HAP-1 (cell line): ENCODE measurements at places on chromosomes 6 and 20.
A peak's percentile ranks its signal among the peaks of the same experiment; 100 is the strongest.

DNA sequence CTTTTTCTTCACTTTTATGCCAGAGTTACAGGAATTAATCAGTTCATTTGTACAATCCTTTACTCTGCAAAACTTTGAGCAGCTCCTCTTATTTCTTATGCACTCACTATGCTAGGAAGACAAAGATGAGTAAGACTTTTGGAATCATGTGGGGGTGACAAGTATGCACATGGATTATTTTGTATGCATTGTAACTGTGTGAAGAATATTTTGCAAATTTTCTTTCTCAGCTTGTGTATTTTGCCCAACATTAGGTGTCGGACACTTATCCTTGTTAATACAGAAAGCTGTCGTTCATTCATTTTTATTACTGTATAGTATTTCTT, 88.6 kb downstream of the PPP1R14C start:
- DNase-seq: no peak

- no peak for DNase-seq
These were observed 1.6 kb downstream of the SLC44A4 start for GRCh38 chr6:31877125-31877650.

DNA sequence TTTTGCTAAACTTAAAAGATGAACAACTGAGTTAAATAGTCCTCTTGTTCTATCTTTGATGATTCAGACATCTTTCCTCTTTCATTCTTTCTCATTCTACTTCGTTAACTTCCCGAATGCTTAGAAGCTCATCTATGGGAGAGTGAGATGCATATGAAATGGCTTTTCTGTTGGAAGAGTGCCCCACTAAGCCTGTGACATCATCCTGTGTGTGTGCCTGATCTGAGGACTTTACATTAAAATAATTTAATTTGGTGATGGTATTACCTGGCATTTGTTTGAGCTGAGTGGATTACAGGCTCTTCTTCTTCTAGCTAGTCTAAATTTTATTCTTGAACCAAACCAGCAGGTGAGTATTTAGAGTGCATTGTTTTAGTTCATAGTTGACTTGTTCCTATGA, 626.5 kb downstream of the QKI start:
- DNase-seq: no peak

DNA sequence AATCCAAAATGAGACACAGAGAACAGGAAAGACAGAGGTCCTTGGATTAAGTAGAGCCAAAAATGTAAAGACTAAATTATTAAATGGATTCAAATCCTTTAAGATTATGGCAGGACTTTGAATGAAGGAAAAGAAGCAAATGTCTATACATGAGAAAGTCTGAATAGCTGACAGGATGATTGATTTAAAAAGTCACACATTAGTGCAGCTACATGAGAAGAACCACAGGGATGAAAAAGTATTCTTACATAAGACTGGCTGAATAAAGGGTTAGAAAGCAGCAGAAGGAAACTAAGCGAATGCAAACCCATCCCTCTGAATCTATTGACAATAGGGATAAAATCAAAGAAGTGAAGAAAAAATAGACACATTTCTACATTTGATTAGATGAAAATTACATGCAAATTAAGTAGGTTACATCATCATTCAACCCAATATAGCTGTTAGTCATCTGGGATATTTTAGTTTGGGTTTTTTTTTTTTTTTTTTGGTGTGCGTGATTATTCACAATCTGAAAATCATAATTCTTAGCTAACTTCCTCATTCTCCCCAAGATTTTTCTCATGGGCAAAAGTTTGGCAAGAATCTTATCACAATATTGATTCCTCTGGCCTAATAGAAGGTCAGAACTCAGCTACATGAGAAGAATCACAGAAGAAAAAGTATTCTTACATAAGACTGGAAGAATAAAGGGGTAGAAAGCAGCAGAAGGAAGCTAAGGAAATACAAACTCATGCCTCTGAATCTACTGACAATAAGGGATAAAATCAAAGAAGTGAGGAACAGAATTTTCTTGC, 845.4 kb downstream of the HACE1 start:
- no peak for DNase-seq

DNA sequence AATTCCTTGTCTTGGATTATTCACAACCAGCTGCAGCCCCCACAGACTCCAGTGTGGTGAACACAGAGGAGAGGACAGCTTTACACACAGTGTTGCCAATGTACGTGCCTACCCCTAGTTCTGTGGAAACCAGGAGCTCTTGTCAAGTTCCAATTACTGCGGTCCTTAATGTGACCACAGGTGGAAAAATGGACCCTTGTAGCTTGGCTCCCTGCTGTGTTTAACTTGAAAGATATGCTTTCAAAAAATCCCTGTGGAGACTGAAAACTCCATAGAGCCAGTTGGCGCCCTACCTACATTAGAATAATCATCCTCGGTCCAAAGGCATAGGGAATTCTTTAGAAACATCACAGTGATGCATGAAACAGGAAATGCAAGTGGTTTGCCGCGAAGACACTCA, 118.3 kb upstream of the SLC22A23 start:
- DNase-seq: no peak

DNA sequence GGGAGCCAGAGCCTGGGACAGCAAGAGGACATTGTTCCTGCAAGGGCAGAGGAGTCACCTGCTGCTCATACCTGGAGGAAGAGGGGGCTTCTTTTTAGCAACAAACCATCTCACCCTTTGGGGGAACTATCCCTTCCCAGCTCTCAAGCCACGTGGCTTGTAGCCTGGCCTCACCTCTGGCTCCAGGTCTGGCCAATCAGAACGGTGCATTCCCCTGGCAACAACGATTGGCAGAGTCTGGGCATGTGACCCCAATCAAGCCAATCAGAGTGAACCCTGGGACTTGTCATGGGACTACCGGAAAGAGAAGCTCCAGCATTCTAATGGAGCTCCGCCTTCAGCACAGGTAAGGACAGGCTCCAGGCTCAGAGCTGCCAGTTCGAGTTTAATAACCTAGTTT, 33.6 kb downstream of the KCNB1 start:
- no peak for DNase-seq

DNA sequence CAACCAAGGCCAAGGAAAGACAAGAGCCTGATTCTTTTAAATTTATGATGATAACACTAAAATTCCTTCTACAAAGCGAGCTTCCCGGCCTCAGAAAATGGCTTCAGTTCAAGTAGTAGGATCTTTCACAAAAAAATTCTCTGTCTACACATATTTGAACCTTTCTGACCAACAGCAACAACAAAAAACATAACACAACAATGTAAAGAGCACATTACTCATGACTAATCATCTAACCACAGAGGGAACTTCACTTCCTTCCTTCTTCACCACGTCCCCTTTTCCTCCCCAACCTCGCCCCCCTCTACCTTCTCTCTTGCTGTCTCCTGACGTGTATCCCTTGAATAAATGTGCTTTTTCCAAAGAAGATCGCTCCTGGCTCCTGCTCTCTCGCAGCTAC, 228.2 kb downstream of the MYLK4 start:
- no peak for DNase-seq

DNA sequence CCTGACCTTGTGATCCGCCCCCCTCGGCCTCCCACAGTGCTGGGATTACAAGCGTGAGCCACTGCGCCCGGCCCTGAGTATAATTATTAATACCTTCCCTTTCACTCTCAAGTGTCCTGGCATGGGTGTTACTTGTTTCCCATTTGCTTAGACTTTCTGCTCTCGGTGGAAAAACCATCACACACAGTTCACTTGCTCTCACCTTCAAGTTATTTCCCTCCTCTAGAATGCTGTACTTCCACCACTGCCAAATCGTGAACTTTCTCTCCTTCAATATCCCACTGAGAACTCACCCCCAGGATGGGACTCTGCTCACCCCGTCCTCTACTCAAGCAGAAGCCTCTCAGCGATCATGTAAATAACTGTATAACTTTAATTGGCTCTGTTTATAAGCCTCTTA, 4.6 kb upstream of the HIVEP1 start:
- DNase-seq: no peak

GRCh38 chr20:48901326-48901725, 20.2 kb upstream of the ARFGEF2 start:
- no peak for DNase-seq

DNA sequence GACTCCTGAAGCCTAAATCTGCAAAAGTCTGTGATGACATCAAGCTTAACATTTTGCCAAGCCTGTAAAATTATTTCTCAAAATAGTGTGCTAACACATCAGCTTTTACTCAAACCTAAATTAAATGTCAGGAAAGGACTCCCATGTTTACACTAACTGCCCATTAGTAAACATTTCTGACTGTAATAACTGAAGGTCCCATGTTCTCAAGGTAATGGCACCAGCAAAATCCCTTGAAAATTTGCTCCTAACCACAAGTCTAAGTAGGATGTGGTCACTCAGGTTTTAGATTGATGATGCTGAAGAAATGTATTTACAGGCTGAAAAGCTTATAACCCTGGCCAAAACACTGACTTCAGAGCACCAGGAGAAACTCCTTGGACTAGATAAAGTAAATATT, 33.0 kb downstream of the BACH2 start:
- DNase-seq: no peak

DNA sequence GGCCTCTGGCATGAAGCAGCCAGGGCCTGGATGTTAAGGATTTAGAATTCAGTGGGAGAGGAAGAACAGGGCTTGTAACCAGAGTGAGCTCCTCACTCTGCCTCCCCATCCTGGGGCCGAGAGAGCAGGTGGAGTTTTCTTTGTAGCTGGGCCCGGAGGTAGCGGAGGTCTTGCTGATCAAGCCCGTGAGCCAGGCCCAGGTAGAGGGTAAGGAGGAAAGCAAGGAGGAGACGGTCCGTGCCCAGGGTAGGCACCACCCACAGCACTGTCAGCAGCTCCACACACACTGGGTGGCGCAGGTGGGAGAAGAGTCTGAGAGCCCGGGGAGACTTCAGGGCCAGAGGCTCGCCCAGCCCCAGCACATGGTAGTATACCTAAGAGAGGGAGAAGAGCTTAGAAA, 2.1 kb upstream of the PPP1R18 start:
- DNase-seq: no peak

DNA sequence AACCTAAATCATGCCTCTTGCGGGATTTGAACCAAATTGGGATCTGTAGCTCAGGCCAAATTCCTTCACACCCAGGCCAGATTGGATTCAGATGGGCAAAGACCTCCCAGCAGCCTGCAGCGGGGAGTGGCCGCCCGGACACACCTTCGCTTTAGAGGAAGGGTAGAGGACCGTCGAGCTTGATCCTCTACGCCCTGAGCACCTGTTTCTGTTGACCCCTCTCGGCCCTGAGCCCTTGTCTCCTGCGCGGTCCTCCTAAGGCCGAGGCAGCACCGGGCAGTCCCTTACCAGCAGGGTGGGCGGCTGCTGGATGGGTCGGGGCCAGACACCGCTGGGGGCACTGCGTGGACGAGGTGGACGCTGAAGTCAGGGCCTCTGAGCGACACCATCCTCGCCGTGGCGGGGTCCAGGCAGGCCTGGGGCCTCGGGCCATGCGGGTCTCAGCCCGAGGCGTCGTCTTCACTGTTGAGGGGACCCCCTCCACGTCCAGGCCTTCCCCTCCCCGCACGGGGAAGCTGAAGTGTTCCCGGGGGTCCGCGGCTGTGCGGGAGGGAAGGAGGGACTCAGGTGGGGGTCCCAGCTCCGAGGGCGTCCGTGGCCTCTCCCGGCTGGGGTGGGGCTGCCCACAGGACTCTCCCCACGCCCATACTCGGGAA, 114.8 kb downstream of the SMOC2 start:
- DNase-seq: no peak

DNA sequence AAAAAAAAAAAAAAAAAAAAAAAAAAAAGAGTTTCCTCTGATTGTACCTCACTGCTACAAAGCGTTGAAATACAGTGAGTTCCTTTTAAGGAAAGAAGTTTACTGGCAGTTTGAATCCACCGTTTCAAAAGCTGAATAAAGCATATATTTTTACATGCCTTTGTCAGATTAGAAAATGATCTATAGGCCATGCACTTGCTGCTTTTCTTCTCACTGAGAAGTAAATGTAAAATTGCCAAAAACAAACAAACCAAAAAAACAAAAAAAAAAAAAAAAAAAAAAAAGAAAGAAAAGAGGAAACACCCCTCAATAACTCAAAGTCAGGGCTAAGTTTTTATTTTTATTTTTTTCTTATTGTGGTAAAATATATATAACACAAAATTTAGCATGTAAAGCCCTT, 81.9 kb downstream of the LYRM4 start:
- DNase-seq: no peak

DNA sequence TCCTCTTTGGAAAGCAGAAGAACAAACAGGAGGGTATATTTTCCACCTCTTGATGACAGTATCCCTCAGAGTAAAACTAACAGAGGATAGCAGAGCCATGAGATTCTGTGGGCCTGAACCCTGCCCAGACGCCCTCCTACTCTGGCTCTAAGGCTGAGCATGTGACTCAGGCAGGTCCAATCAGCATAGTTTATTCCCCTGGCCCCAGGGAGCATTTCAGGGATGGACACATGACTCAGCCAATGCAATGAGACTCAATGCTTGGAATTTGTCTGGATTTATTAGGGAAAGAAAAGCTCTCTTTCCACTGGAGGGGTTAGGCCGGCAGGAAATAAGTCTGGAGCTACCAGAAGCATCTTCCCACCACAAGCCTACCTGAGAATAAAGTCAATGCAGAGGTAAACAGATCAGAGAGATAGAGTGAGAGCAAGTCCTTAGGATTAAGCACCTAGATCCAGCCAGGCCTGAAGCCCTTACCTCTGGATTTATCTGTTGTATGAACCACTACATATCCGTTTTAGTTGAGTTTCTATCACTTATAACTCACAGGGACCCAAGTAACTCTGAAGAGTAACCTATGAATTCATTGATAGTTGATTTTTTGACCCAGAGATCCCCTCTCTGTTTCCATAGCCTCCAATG, 68.2 kb upstream of the EYA2 start:
- DNase-seq: no peak

DNA sequence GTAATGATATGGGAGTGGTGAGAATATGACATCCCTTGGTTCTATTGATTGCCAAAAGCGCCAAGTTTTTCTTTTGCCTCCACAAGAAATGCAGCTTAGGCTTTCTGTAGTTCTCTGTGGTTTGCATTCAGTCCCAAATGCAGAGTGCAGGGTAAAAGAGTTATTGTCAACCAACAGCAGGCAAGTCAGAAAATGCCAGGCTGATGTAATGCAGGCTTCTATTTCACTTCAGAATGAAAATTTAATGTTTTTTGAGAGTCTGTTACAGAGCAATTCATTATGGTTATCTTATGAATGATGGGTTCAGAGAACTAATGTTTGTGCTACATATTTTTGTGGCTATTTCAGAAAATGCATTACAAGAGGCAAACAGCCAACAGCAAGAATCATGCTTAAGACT, 293.5 kb downstream of the CENPW start:
- DNase-seq: no peak

DNA sequence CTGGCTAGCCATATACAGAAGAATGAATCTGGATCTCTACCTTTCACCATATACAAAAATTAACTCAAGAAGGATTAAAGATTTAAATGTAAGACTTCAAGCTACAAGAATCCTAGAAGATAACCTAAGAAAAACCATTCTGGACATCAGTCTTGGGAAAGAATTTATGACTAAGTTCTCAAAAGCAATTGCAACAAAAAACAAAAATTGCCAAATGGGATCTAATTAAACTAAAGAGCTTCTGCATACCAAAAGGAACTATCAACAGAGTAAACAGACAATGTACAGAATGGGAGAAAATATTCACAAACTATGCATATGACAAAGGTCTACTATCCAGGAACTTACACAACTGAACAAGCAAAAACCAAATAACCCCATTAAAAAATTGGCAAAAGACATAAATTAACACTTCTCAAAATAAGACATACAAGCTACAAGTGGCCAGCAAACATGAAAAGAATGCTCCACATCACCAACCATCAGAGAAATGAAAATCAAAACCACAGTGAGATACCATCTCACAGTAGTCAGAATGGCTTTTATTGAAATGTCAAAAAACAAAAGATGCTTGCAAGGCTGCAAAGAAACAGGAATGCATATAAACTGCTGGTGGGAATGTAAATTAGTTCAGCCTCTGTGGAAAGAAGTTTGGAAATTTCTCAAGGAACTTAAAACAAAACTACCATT, 66.8 kb upstream of the RSPO3 start:
- DNase-seq: peak; percentile 31
